ENCODE measurements at places on chromosomes 7 and 10.

DNA sequence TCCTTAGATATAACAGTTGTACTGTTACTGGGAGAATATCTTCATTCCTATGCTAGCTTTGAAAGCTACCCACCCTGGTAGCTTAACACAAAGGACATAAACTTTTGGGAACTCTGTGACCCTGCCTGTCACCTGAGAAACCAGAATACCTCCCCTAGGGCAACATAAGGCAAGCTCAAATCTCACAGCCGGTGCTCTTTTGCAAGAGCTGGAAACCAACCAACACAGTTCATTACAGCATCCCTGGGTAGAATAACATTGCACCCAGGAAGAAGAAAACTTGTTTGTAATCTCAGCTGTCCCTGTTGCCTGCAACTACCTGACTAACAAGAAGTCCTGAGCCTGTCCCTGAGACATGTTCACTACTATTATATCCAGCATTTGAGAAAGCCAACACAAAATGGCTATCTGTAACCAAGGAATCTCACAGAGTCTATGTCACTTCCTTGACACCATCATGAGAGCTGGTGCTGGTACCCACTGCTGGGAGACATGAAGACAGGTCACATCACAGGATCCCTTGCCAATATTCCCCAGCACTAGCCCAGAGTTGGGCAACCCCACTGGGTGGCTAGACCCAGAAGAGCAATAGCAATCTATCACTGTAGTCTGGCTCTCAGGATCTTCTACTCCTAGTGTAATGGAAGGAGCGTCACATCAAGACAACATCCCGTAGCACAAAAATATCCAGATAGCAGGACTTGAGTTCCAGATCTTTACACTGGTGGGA is 31.3 kb downstream of the AKR1C3 start:
- no peak for DNase-seq

GRCh38 chr7:7109934-7110333 is 72.4 kb upstream of the C1GALT1 start:
- DNase-seq, result no peak

GRCh38 chr7:132437730-132438129 is 138.5 kb downstream of the PLXNA4 start:
- DNase-seq, result peak; percentile 18

DNA sequence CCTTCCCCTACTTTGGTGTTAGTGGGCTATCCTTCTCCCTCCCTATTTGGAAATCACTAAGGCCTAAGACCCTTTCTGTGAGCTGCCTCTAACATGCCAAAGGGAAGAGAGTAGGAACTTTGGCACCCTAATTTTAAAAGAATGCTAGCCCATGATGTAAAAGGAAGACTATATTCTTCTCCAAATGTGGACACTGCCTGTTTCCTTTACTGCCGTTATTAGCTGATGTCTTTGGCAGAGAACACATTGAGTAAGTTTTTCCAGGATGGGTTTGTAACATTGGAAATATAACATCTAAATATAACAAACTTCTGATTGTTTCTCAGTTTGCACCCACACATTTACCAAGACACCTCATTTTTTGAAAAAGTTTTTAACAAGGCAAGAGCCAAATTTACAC is 56.9 kb upstream of the TNKS2 start:
- no peak for DNase-seq

- DNase-seq, result no peak
Measured at GRCh38 chr7:157457355-157458253, 120.8 kb downstream of the DNAJB6 start.

DNA sequence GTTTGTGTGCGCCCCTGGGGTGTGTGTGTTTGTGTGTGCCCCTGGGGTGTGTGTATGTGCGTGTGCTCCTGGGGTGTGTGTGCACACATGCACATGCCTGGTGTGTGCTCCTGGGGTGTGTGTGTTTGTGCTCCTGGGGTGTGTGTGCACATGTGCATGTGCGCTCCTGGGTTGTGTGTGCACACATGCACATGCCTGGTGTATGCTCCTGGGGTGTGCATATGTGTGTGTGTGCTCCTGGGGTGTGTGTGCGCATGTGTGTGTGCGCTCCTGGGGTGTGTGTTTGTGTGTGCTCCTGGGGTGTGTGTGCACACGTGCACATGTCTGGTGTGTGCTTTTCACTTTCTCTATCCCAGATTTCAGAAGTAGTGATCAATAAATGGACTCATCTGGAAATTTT is 321.0 kb downstream of the WDR37 start:
- DNase-seq, result no peak

DNA sequence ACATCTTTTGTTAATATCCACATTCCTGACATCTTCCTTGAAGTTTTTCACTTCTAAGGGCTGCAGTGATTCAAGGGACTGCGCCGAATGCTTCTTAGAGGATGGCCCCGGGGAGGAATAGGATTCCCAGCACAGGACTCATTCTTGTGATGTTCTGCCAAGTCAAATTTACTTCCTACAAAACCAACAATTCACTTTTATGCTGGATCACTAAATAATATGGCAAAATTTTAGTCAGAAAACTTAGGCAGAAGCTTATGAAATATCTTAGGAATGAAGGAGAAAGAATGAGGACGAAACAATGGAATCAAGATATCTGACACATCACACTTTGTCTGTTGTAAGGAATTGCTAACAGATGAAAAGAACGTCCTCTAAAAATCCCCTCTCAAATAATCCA is 151.5 kb downstream of the JAZF1 start:
- no peak for DNase-seq

DNA sequence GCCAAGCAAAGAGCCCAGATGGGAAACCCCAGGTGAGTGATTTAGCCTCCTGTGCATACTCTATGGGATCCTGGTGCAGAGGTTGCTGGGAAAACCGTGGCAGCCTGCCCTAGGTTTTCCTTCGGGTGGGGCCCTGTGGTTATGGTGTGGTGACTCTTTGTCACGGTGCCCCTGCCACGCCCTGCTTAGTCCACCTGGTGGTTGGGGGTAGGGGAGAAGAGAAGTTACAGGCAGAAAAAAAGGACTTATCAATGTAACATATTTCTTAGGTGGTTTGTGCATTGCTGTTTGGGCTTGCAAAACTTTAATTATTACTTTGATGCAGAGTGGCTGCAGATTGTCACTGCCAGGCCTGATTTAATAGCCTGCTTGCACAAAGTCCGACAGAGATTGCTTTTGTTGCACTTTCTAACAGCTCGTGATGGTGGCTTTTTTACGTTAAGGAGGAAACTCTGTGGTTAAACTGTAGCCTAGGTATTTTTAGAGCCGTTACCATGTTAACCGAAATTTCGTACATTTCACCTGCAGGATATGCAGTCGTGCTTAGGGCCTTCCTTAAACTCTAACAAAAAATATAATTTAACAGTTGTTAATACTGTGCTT is 197.4 kb downstream of the RNLS start:
- DNase-seq, result peak; percentile 67

DNA sequence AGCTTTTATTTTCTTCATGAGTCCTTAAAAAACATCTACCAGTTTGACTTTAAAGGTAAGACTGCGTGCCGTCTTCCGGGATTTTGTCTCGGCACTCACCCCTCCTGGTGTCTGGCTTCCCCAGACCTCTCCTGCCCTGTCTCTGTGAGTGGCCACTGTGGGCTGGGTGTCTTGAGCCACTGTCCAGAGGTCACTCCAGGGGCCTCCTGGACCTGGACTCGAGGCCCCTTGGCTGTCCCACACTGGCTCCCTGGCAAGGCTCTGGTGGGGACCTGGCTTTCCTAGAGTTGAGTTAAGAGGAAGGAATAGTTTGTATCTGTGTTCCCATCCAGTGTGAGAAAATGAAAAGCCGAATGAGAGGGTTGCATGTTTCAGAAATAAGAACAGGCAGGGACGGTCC is 95.5 kb downstream of the NKX6-2 start:
- no peak for DNase-seq

DNA sequence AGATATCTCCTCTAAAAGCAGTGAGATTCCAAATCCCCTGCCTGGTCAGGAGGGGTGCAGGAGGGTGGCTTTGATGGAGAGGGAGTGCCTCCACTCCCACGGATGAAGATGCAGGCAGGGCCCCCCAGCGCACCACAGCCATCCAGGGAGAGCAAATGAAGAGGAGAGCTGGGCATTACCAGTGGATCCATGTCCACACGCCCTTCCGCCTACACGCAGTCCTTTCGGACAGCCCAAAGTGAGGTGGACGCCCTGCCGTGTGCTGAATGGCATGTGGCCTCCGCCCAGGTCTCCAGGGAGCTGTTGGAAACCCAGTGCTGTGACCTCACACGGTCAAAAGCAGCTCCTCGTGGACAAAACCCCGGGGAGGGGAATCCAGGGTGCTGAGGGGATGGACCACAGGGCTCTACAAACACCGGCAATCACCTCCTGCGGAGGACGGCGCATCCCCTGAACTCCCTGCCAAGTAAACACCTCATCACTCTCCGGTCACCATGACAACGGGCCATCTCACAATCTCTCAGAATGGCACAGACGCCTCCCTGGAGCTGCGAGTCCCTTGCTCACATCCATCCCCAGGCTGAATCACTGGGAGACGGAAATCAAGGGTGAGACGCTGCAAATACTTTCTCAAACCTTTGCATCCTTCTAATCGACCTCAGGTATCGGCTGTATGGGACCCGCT is 35.0 kb upstream of the DNAAF5 start:
- no peak for DNase-seq

DNA sequence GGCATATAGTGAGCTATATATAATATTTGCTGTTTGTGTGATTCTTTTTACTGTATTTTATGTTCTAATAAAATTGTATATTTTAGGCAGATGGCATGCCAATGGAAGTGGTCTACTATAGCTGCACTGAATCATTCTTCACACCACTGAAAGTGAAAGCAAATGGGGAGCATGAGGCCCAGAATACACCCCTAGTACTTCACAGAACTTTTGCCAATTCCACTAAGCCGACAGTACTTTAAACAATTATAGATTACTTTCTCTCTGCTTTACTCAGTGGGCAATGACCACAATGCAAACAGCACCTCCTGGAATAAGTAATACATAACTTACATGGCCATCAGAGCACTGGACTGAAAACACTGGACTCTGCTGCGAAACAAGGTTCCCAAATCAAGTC is 70.2 kb downstream of the ANKRD26 start:
- DNase-seq, result no peak

DNA sequence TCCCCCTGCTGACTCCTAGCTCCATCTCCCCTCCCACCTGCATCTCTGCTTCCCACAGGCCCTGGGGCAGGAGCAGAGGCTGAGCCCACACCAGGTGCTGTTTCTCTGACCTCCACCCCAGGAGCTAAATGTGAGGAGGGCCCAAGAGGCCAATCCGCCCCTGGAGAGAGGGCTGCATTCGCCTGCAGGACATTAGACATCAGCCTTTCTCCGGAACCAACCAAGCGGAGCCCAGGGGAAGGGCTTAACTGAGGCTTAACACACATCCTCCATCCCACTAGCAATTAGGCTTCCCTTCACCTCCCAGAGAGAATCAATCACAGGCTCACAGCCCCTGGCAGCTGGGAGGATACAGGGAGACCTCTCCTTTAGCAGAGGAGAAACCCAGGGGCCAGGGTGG is 50.5 kb downstream of the SH3PXD2A start:
- no peak for DNase-seq

DNA sequence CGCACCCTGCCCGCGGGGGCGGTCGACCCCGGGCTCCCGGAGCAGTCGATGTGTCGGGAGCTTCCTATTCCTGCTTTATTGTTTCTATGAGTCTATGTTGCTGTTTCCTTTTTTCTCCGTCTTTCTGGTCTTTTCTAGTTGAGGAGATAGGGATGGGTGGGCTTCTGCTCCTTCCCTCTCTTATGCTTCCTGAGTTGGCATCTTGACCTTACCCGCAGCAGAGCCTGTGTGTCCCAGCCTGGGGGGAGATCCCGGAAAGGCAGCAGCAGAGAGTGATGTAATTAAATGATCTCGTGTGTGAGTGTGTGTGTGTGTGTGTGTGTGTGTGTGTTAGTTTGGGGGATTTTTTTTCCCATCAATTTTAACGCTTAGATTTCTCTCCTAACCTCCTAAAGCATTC is 486 bp upstream of the SORCS1 start:
- DNase-seq, result no peak

- no peak for DNase-seq
Measured at GRCh38 chr7:136023134-136023869, 46.1 kb upstream of the MTPN start.

DNA sequence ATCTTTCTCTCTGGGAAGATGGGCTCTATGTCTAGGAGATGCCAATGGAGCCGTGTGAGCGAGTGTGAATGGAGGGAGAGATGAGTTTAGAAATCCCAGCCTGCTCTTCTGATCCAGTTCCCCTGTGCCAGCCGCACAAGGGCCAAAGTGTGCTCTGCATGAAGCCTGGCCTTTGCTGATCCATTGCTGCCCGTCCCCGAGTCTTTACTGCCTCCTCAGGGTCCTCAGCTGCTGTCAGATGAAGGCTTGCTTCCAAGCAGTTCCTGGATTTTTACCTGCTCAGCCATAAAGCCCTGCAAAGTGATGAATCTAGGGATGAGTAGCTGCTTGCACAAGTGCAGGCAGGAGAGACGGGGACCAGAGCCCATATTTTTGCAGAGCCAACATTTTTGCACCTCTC is 115.9 kb downstream of the ZMIZ1 start:
- no peak for DNase-seq

DNA sequence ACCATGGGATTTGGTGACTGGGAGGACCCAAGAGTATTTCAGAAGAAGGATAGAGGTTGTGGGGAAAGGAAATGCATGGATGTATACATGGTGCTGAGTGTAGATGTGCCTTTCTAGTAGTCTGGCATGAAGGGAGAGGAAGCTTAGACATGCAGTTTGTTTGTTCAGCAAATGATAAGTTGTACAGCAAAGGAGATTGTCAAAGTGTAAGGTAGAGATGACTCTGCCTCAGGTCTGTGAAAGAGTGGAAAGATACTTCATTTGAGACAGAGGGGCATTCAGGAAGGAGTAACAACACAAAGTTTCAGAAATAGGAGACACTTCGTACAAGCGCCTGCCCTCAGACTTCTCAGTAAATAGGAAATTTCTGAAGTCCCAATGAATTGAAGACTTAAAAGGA is 152.3 kb downstream of the CELF2 start:
- DNase-seq, result no peak

DNA sequence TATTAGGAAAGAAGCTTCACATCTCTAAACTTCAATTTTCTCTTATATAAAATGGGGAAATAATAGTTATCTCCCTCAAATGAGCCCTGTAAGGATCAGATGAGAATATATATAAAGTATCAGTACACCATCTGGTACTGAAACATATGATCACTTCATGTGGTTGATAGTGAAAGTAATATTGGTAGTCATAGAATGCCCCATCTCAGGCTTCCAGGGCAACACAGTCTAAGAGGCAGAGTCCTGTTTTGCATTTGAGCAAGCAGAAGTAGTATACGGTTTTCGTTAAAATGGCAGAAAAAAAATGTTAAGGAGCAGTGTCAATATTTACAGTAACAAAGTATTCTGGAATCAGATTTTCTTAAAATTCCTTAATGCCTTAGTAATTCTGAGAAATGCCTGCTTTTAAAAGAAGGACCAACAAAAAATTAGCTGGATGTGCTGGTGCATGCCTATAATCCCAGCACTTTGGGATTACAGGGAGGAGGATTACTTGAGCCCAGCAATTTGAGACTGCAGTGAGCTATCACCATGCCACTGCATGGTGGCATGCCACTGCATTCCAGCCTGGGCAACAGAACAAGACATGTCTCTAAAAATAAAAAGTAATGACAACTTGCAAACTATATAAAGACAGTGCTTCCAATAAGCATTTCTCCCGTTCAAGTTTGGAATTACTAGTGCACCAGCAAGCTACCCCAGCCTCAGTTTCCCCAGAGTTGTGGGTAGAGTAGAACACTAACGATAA is 19.8 kb downstream of the KBTBD2 start:
- no peak for DNase-seq

- peak; percentile 56 for DNase-seq
Measured at GRCh38 chr10:96370584-96371157, 11.9 kb upstream of the OPALIN start.

GRCh38 chr7:150380463-150380862 is 1.3 kb downstream of the ZNF775 start:
- DNase-seq, result no peak

- DNase-seq, result no peak
Measured at GRCh38 chr10:3968727-3969126, 183.7 kb upstream of the KLF6 start.

All from CD4-positive, alpha-beta T cell treated with Interleukin-15 for 4 hours (primary cell).